Fibroblast of upper back skin (primary cell): ENCODE measurements at places on chromosomes 4 and X.
A peak's percentile ranks its signal among the peaks of the same experiment; 100 is the strongest.

- DNase-seq, result no peak
Measured at GRCh38 chrX:11755724-11756123, 2.3 kb upstream of the MSL3 start.

- no peak for DNase-seq
Measured at GRCh38 chrX:39162322-39162735, 361.1 kb downstream of the MID1IP1 start.

DNA sequence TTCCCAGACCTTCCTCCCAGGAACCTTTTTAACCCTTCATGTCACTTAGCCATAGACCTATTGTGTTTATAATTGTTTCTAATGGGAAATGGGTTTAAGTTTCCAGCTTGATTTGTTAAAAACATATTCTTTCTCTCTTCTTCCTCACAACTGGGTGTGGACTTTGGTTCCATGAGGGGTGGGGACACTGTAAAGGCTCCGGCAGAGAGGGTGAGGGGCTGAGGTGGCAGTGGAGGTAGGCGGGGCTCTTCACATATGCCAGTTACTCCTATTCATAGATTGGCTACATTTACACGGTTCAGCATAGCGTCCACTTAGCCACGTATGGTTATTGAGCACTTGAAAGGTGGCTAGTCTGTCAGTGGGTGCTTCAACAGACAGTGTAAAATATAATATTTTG is 7.8 kb downstream of the INTS6L start:
- no peak for DNase-seq

DNA sequence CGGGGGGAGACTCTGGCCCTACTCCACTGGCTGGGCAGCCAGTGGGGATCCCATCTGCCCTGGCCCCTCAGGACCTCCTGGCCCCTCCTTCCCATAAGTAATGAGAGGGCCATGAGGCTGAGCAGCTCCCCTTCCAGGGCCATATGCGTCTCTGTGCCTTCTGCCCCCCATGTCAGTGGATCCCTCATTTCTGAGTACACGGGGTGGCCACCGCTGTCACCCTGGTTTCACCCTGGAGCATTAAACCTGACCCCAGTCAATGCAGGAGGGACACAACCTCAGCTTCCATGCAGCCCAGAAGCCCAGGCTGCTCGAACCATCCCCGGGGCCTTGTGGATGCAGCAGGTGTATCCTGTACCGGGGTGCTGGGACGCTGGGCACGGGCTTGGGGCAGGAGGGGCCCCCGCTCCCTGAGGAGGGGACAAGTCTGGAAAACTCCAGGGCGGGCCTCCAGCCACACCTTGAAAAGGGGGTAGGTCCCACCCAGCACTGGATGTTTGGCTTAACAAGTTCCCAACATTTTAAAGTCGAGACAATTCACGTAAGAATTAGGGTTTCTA is 24.2 kb downstream of the ATP5ME start:
- DNase-seq, result no peak

- no peak for DNase-seq
Measured at GRCh38 chr4:76809594-76810305, 88.2 kb downstream of the SOWAHB start.

DNA sequence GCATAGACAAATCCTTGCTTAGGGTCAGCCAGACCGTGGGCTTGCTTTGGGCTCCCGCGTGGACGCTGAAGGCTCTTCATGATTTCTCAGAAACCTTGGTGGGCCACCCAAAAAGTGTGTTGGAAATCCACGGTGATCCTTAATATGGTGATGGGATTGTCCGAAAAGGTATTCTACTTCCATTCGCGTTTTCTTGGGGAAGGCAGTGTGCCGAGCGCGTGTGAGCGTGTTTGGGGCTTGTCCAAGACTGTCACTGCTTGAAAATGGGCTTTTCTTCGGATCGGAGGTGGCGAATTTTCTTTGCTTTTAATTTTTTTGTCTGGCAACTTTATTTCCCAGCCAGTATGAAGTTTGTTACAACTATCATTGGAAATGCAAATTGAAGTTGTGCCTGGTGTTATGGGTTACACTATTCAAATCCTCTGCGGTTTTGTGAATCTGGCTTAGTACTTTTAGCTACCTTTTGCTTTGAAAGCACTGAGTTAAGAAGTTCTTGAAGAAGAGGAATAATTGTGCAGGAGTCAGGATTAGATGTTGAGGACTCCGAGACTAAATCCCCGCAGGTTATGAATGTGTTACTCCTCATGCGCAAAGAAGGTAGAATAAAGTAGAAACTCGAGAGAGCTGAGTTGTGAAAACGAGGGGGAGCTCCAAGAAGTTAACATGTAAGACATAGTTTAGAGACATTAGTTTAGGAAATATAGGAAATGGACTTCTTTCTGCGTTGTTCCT is 3.2 kb downstream of the SPRY1 start:
- DNase-seq, result no peak

DNA sequence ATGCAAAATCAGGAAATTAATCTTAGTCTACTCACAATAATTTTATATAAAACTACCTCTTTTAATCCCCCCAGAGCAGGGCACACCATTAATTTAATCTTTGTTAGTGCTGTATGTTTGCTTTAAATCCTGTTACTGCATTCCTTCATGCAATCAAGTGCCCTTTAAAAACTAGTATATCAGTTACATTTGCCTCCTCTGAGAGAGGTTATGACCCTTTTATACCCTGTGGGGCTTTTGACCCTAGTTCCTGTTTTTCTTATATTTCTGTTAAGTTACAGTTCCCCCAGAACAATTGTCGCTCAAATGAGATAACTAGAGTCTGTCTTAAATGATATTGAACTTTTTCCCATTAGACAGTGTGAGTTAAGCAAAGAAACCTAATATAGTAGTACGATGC is 46.2 kb downstream of the GPC4 start:
- no peak for DNase-seq

DNA sequence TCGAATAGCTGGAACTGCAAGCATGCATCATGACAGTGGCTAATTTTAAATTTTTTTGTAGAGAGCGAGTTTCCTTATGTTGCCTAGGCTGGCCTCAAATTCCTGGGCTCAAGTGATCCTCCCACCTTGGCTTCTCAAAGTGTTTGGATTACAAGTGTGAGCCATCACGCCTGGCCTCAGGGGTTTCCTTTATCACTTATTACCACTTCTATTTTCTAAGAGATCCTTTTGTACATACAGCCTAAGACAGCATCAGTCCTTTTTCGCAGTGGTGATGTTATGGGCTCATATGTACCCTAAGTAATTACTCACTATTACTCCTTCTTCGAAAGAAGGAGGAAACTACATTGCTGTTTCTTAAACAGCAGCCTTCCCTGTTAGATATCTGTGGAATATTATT is 54.1 kb upstream of the CDKN2AIP start:
- DNase-seq, result no peak

- DNase-seq, result no peak
Measured at GRCh38 chr4:7907142-7907541, 32.5 kb downstream of the AFAP1 start.

DNA sequence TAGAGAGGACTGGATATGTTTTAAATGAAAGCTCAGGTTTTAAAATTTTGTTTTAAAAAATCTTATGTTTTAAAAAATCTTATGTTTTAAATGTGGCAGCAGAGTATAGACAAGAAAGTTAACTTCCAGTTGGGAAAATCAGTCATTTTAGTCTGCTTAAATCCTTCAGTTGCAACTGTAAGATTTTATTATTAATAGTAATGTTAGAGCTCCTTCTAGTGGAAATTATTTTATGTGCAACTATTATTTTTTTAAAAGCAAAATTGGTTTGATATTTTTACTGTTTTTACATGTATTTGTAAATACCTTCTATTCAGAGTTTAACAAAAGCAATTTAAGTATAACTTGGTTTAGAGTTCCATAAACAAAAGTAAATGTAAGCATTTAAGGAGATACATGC is 8.5 kb upstream of the NUDT6 start:
- peak; percentile 20 for DNase-seq

GRCh38 chrX:10104958-10105658 is 51.7 kb upstream of the CLCN4 start:
- DNase-seq, result no peak

DNA sequence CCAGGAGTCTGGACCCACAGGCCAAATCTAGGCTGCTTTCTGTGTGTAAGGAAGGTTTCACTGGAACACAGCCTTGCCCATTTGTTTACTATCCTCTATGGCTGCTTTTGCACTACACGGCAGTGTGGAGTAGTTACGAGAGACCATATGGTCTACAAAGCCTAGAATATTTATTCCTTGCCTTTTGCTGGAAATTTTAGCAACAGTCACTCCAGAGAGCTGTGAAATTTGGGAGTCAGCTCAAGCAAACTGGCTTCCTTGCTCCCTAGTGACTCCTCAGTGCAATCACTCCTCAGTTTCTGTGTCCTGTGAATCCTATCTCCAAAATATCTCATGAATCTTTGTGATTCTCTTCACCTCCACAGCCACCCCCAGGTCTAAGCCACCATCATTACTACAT is 99.0 kb upstream of the CPEB2 start:
- DNase-seq, result no peak

- DNase-seq, result peak; percentile 50
Measured at GRCh38 chr4:25915353-25915705, 1.3 kb downstream of the SMIM20 start.
